ENCODE measurements at places on chromosomes 2 and 18. TPM values are rescaled to one million over a fixed set of nuclear protein-coding genes. Genes with fewer than 3 reads are reported as not detected.

The SIX2 gene
- not detected for total RNA-seq

The GCKR gene
- not detected for total RNA-seq

The GALNT14 gene
- not detected for total RNA-seq

The KIAA1328 gene
- 8.1 TPM for total RNA-seq

The IER3IP1 gene
- 10.5 TPM for total RNA-seq

The SERPINB10 gene
- total RNA-seq, result not detected

The SFTPB gene
- total RNA-seq, result not detected

The AQP12A gene
- total RNA-seq, result not detected

The GALM gene
- total RNA-seq, result 41.1 TPM

The STK36 gene
- total RNA-seq, result 17.3 TPM

The POTEF gene
- not detected for total RNA-seq

The CCDC102B gene
- total RNA-seq, result 2.0 TPM

The UBXN2A gene
- total RNA-seq, result 9.6 TPM

The TEKT4 gene
- total RNA-seq, result not detected

The FABP1 gene
- total RNA-seq, result not detected

The POLR1A gene
- total RNA-seq, result 36.6 TPM

The EVX2 gene
- not detected for total RNA-seq

The TMEFF2 gene
- not detected for total RNA-seq

The RAB6C gene
- total RNA-seq, result not detected

The KCNS3 gene
- total RNA-seq, result not detected

The CD8A gene
- 0.77 TPM for total RNA-seq

The EVA1A gene
- 0.17 TPM for total RNA-seq

The UGT1A3 gene
- not detected for total RNA-seq

The EFHD1 gene
- 0.50 TPM for total RNA-seq

The DLGAP1 gene
- total RNA-seq, result 0.10 TPM

The ASXL3 gene
- total RNA-seq, result not detected

The PTPRN gene
- not detected for total RNA-seq

The FTCDNL1 gene
- 2.3 TPM for total RNA-seq

The MROH2A gene
- total RNA-seq, result not detected

The CYP27C1 gene
- total RNA-seq, result not detected

The CNGA3 gene
- not detected for total RNA-seq

The SH3BP4 gene
- total RNA-seq, result not detected

The KYNU gene
- total RNA-seq, result not detected

The KCNG2 gene
- total RNA-seq, result not detected

The FKBP1B gene
- 1.0 TPM for total RNA-seq

The GPR45 gene
- not detected for total RNA-seq

The SPAG16 gene
- total RNA-seq, result 10.7 TPM

The FEV gene
- total RNA-seq, result not detected

The CPS1 gene
- total RNA-seq, result 1.4 TPM

The CYP26B1 gene
- not detected for total RNA-seq

The CRYGC gene
- not detected for total RNA-seq

The LOXL3 gene
- total RNA-seq, result 0.15 TPM

The SERPINB4 gene
- total RNA-seq, result not detected

The CREG2 gene
- total RNA-seq, result 0.52 TPM

The FAP gene
- total RNA-seq, result not detected

The CROCC2 gene
- not detected for total RNA-seq

The RIT2 gene
- total RNA-seq, result not detected

The PPP1R7 gene
- 89.5 TPM for total RNA-seq

The ALKAL2 gene
- not detected for total RNA-seq

The OR6B2 gene
- total RNA-seq, result not detected

The CHST9 gene
- not detected for total RNA-seq

The MOCOS gene
- 0.17 TPM for total RNA-seq

The CCDC121 gene
- 1.00 TPM for total RNA-seq

The IHH gene
- total RNA-seq, result not detected

The IFIH1 gene
- total RNA-seq, result 65.5 TPM

The DQX1 gene
- 0.25 TPM for total RNA-seq

The ARL5A gene
- 49.0 TPM for total RNA-seq

The LRATD1 gene
- total RNA-seq, result not detected

The IL1F10 gene
- not detected for total RNA-seq
